ENCODE measurements at places on chromosomes 1 and 21. TPM values are rescaled to one million over a fixed set of nuclear protein-coding genes. Genes with fewer than 3 reads are reported as not detected.

BNIPL gene
- 47.1 TPM for total RNA-seq

S100A7 gene
- not detected for total RNA-seq

SAMD11 gene
- 2.9 TPM for total RNA-seq

- H3K36me3 ChIP-seq: no peaks in the 10 kb centered on the region
- no peak overlapping the region for H3K4me3 ChIP-seq
- no peaks in the 10 kb centered on the region for H3K27me3 ChIP-seq
Measured at GRCh38 chr1:98184856-98185255, 264.0 kb upstream of the DPYD start.

DNA sequence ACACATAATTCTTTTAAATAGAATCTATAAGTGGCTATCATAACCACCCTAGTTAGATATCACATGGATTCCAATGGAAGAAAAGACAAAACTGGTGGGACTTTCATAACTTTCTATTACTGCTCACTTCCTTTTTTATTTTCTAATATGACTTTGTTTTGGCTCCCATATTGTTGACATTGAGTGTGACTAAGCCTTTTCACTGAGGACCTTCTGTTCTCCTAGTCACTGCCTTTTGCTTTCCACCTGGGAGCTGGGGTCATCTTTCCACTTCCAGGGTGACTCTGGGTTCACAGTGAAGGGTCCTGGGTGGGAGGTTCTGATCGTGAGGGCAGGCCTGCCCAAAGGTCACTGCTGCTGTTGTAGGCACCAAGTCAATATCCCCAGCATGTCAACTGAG is 275.8 kb downstream of the TGFB2 start:
- DNase-seq: no peak
- H3K27me3 ChIP-seq: no peaks in the 10 kb centered on the region
- H3K27ac ChIP-seq: no peak overlapping the region
- no peaks in the 10 kb centered on the region for H3K36me3 ChIP-seq
- no peaks in the 10 kb centered on the region for H3K4me1 ChIP-seq
- no peak overlapping the region for H3K4me3 ChIP-seq

- no peak for DNase-seq
- H3K27me3 ChIP-seq: no peaks in the 10 kb centered on the region
Measured at GRCh38 chr1:181083842-181084605, 4.5 kb upstream of the IER5 start.

DNA sequence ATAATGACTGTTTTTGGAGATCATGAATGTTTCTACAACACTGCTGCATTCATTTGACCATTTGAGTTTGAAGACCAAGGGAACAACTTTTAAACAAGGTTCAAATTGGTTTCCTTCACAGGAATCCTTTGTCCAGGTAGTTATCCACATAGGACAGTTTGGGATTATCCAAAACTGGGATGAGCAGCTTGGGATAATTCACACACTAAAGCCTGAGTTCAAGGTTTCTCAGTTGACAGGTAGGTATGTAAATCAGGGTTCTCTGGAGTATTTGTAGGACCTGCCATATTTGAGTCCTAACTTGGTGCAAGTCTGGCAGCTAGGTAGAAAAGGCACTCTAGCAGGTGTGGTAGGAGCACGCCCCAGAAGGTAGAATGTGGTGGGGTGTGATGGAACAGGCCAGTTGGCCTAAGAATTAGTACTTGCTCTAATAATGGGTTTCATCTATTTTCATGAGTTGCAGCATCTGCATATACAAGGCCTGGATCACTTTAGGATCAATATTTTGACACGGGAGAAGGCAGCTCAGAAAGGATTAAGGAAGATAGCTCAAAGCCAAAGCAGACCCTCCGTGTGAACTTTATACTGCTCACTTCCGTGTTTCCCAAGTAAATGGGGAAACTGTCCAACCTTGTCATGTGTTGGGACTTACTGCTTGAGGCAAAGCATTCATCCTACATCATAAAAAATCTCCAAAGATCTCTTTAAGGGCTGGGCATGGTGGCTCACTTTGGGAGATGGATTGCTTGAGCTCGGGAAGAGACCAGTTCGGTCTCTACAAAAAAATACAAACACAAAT is 14.1 kb upstream of the RAB42 start:
- H3K4me1 ChIP-seq: no peaks in the 10 kb centered on the region
- no peaks in the 10 kb centered on the region for H3K27me3 ChIP-seq
- no peak overlapping the region for H3K27ac ChIP-seq
- no peaks in the 10 kb centered on the region for H3K36me3 ChIP-seq
- DNase-seq: no peak

GRCh38 chr1:150957666-150958065 is 17.0 kb downstream of the CERS2 start:
- H3K4me3 ChIP-seq: no peak overlapping the region
- no peaks in the 10 kb centered on the region for H3K27me3 ChIP-seq
- no peaks in the 10 kb centered on the region for H3K4me1 ChIP-seq
- H3K27ac ChIP-seq: no peak overlapping the region

GRCh38 chr1:94383966-94384408 is 34.2 kb upstream of the ABCD3 start:
- H3K27me3 ChIP-seq: no peaks in the 10 kb centered on the region
- H3K36me3 ChIP-seq: no peaks in the 10 kb centered on the region
- H3K27ac ChIP-seq: no peak overlapping the region
- DNase-seq: no peak
- H3K4me1 ChIP-seq: no peaks in the 10 kb centered on the region

DNA sequence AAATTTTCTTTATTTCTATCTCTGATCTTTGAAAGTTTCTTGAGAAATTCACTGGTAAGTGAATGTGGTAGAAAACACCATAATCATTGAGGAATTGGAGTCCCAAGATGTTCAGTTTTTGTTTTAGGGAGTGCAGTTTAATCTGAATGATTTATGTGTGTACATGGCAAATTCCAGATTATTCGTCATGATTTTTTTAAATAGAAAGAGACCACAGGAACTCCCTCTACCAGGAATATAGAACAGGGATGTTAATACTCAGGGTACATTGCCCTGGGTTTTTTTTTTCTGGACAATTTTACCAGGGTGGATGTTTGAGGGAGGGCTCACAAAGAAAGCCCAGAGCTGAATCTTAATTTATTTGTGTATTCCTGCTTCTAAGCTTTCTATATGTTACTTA is 109.0 kb downstream of the VPS13D start:
- H3K4me1 ChIP-seq: no peaks in the 10 kb centered on the region
- H3K27ac ChIP-seq: no peak overlapping the region
- no peaks in the 10 kb centered on the region for H3K36me3 ChIP-seq
- DNase-seq: no peak

- no peak overlapping the region for H3K4me3 ChIP-seq
- no peaks in the 10 kb centered on the region for H3K27me3 ChIP-seq
- no peak overlapping the region for H3K27ac ChIP-seq
- no peaks in the 10 kb centered on the region for H3K4me1 ChIP-seq
Measured at GRCh38 chr1:57719274-57719673, 295.4 kb upstream of the DAB1 start.

DNA sequence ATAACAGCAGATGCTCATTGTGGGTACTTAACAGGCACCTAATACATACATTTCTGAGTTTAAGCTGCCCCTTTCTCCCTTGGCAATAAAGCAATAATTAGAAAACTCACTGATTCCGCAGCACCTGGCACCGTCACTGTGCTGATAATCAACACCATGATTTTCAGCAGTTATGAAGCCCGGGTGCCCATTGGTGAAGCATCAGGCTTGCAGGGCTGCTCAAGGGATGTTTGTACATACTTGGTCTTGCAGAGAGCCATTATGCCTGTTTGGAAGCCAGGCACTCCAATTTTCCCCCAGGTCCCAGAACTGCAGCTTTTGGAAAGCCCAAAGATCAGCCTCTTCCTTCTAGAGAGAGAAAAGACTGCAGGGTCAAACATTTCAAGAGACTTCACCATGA is 44.3 kb downstream of the OLIG1 start:
- no peak for DNase-seq
- no peak overlapping the region for H3K4me3 ChIP-seq
- H3K27me3 ChIP-seq: peaks cover 33% of the 10 kb centered on the region
- H3K4me1 ChIP-seq: no peaks in the 10 kb centered on the region

DNA sequence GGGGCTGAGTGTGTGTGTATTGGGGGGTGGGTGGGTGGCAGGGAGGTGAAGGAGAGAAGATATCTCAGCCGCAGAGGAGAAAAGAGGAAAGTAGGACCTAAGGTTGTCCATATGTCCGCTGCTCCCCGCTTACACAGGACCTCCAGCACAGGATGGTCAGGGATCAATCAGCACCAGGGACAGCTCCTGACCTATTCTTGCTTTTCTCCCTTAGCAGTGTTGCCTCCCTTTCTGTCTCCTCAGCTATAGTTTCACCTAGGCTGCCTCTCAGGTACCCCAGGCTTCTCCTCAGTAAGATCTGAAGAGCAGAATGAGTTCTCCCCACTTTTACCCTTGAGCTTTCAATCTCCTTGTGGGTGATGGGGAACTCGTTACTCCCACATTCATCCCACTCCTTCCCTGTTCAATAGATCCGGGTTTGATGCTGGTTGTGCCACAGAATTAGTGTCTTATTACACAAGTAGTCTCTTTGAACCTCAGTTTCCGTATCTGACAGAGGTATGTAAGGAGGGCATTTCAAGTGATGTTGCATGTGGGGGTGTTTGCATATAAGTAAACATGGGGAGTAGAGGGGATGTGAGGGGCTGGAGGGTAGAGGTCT is 1.4 kb upstream of the DPH2 start:
- no peak for DNase-seq
- H3K27ac ChIP-seq: no peak overlapping the region
- no peaks in the 10 kb centered on the region for H3K27me3 ChIP-seq
- no peak overlapping the region for H3K4me3 ChIP-seq

DNA sequence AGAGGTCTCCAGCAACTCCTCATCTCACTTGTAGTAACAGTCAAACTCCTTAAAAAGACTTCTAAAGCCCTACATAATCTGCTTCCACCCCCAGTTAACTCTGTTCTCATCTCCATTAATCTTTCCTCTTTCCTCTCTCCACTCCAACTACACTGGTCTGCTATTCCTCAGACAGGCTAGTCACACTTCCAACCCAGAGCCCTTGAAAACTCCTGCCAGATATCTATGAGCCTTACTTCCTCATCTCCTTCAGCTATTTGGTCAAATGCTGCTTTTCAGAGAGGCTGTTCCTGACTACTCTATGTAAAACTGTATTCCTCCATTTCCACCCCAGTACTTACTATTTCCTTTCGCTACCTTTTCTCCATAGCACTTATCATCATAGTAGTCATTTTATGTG is 24.4 kb downstream of the PCP4L1 start:
- DNase-seq: no peak
- H3K4me1 ChIP-seq: no peaks in the 10 kb centered on the region
- no peak overlapping the region for H3K27ac ChIP-seq
- H3K4me3 ChIP-seq: no peak overlapping the region
- H3K36me3 ChIP-seq: no peaks in the 10 kb centered on the region

Data from breast epithelium (tissue), 4 donors.